Activated CD4-positive, CD25-positive, alpha-beta regulatory T cell treated with anti-CD3 and anti-CD28 coated beads, Interleukin-2, amount 50 U/mL, for 24 hours (primary cell): ENCODE measurements at places on chromosomes 5 and 9.
A peak's percentile ranks its signal among the peaks of the same experiment; 100 is the strongest.

GRCh38 chr9:95494022-95494415, 22.8 kb downstream of the PTCH1 start:
- peak; percentile 8 for ATAC-seq

- ATAC-seq = peak; percentile 86
Observed at GRCh38 chr5:57383093-57383861, 99.3 kb downstream of the ACTBL2 start.

DNA sequence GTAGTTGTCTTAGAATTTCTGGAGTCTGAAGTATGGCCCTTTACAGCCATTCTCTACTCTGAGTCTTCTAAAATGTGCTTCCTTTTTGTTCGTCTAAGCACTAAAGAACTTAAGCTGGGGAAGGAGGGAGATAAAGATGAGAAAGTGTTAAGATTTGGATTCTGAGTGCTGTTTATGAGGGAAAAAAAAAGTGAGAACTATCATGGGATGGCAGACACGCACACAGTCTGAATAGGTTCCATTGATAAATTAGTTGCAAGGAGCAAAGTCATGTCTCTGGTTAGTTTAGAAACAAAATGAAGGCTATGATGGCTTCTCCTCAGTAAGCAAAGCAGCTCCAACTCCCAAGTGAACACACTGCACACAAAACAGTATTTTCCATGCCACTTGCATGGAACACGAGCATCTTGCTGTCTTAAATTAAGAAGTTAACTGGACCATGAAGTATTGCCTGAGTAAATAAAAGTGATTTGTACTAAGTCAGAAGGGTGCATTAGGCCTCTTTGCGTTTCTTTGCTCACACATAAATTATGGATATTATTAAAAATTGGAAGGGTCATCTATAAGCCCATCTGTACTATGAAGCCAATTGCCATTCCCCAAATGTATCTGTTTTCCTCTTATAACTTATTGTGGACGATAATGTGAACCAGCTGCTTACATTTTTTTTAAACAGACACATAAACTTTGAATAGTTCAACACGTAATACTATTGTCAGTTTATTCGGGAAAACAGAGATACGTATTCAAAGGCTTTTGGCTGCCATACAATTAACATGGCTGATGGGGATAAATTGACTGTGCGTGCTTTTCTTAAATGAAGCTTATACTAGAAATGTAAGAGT, 199.3 kb downstream of the SGCD start:
- ATAC-seq = no peak

DNA sequence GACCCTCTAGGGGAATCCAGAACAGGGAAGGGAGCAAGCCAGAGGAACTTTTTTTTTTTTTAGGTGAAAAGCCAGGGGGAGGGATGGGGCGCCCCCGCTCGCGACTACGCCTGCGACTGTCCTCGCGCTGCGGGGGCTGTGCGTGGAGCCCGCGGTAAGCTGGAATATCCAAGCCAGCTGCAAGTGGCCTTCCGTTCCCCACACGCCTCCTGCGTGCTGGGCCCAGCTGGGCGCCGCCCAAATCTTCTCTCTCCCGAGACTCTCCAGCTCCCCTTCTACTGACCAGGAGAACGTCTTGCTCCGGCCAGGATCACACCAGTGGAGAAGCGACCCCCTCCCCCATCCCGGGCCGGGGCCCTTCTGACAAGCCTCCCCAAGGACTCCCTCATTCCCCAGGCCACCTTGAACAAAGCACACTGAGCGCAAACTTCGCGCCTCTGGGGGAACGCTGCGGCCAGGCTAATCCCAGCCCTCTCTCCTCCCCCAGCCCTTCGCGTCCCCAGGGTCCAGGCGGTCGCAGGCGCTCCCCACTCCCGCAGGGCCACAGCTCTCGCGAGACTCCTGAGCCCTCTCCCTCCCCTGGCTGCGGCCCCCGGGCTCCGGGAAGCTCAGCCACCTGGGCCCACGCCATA, 6.6 kb downstream of the BARX1 start:
- no peak for ATAC-seq

GRCh38 chr5:45793638-45794532, 97.7 kb upstream of the HCN1 start:
- ATAC-seq = no peak
